ENCODE measurements at places on chromosomes 12 and 14. TPM values are rescaled to one million over a fixed set of nuclear protein-coding genes. Genes with fewer than 3 reads are reported as not detected.

TMBIM6 gene
- total RNA-seq = 369 TPM

- no peaks in the 10 kb centered on the region for H3K36me3 ChIP-seq
- H3K27ac ChIP-seq = no peak overlapping the region
- no peak for DNase-seq
- no peak overlapping the region for H3K4me3 ChIP-seq
- no peaks in the 10 kb centered on the region for H3K4me1 ChIP-seq
These were observed 35.0 kb upstream of the GALNT9 start for GRCh38 chr12:132364348-132364902.

DNA sequence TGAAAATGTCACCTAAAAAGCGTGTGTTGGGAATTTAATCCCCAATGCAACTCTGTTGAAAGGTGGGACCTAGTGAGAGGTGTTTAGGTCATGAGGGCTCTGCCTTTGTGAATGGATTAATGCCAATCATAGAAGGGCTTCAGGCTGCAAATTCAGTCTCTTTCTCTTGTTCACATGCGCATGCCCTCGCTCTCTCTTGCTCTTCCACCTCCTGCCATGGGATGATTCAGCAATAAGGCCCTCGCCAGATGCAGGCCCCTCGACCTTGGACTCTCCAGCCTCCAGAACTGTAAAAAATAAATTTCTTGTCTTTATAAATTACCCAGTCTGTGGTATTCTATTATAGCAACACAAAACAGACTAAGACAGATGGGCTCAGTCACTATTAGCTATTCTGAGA lies 55.4 kb downstream of the PLXNC1 start:
- no peak overlapping the region for H3K27ac ChIP-seq
- peaks cover 17% of the 10 kb centered on the region for H3K27me3 ChIP-seq
- no peak for DNase-seq
- H3K4me3 ChIP-seq = no peak overlapping the region
- no peaks in the 10 kb centered on the region for H3K4me1 ChIP-seq
- no peaks in the 10 kb centered on the region for H3K36me3 ChIP-seq

PRH2 gene
- 0.28 TPM for total RNA-seq

SMCO2 gene
- not detected for total RNA-seq

Measured in IMR-90 (cell line).